ENCODE measurements at places on chromosomes 3 and 15.

DNA sequence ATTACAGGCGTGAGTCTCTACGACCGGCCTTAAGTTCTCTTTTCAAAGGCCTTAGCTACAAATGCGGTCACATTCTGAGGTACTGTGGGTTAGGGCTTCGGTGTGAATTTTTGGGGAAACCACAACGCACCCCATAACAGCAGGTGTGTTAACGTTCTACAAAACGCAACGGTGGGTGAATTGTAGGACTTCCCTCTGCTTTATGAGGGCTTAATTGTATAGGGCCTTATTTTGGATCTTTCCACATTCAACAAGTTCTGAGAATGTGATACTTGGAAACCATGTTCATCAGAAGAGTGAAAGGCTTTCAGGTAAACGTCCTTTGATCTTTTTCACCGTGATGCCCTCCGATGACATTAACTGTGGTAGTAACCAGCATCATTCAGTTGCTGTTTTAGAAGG, 998.6 kb upstream of the CFAP20DC start:
- DNase-seq = no peak

GRCh38 chr15:51094606-51095569, at the start of gene TNFAIP8L3:
TSS of gene TNFAIP8L3 (minus strand) at chr15:51094906. CDS start at chr15:51094595, 311 bp downstream.
- no peak for DNase-seq

- DNase-seq = no peak
These were observed 43.6 kb upstream of the MGLL start for GRCh38 chr3:127865941-127866340.

DNA sequence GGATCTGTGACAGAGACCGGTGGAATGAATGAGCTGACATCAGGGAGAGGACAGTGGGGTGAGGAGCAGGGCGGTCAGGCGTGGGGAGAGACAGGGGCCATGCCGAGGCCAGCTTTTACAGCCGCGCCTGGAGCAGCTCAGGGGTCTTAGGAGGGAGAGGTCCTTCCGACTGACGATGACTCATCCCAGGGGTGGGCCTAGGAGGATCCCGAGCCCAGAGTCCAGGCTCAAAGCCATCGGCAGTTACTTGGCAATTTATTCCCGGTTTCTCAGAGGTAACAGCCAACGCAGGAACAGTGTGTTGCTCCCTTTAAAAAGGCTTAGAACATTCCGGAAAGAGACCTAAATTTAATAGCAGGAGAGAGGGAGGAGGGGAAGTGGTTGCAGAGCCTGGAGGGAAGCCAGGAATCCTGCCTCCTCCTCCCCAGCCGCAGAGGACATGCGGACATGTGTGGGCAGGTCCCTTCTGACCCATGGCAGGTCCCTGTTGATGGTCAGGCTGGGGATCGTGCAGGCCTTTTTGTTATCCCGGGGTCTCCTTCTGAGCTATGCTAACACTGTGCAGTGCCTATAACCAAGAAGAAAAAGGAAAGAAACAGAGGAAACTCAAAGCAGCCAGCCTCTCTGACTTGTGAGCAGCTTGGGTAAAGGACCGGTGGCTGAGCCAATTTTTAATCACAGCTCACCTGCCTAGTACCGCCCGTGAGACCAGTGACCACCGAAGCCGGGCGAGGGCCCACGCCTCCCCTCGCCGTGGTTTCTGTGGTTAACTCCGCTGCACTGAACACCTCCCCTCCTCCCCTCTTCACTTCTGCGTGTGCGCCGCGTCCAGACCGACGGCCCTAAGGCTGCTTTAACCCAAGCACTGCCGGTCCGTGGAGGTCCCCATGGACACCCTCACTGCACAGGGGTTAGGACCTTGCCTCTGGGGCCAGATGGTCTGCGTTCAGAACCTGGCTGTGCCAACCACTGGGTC, 392.4 kb upstream of the PROK2 start:
- DNase-seq = peak; percentile 32

DNA sequence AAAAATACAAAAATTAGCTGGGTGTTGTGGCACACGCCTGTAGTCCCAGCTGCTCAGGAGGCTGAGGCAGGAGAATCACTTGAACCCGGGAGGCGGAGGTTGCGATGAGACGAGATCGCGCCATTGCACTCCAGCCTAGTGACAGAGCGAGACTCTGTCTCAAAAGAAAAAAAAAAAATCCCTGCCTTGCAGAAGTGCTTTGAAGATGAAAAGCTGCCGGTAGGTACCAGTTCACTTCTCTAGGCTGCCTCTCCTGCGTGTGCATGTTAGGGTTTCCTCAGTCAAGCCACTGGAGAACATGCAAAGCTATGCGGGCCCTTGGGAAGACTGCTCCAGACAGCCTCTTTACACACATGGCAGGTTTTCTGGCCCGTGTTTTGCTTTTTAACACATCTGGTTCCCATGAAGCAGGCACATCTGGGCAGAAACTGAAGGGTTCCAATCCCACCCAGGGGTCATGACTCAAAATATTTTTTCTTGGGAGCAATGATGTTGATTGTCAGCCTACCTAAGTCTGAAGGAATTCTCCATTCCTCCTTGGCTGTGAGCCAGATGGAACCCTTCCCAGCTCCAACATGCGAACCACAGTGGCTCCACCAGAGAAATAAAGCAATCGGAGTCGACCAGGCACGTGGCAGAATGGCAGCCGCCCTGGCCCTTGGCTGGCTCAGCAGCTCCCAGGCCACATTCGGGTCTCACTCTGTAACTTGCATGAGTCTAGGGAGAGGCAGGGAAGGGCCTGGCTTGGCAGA, 29.6 kb downstream of the MGLL start:
- DNase-seq = no peak

DNA sequence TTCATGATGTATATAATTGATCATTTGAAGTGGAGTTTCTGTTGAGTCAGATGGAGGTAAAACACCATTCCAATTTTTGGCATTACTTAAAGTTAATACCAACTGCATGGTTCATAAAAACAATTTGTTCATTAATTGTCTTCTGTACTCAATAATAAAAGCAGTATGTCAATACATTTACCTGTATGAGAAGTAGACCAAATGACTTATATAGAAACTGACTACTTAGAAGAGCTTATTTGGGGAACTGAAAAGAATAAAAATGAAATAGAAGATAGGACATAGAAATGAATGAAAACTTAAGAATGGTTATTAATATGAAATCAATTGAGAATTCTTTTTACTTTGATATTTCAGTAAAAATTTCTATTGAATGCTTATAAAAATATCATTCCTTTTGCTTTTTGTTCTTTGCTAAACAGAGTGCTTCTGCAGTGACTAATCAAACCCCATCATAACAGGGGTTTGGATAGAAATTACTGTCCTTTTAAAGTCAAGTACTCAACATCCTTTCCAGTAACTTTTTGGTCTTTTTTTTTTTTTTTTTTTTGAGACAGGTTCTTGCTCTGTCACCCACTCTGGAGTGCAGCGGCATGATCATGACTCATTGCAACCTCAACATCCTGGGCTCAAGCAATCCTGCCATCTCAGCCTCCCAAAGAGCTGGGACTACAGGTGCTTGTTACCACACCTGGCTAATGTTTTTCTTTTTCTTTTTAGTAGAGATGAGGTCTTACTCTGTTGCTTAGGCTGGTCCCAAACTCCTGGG, 6.5 kb upstream of the CRYBG3 start:
- DNase-seq = no peak

DNA sequence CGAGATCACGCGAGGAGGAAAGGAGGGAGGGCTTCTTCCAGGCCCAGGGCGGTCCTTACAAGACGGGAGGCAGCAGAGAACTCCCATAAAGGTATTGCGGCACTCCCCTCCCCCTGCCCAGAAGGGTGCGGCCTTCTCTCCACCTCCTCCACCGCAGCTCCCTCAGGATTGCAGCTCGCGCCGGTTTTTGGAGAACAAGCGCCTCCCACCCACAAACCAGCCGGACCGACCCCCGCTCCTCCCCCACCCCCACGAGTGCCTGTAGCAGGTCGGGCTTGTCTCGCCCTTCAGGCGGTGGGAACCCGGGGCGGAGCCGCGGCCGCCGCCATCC, 1.1 kb upstream of the SETD5 start:
- DNase-seq = peak; percentile 91

DNA sequence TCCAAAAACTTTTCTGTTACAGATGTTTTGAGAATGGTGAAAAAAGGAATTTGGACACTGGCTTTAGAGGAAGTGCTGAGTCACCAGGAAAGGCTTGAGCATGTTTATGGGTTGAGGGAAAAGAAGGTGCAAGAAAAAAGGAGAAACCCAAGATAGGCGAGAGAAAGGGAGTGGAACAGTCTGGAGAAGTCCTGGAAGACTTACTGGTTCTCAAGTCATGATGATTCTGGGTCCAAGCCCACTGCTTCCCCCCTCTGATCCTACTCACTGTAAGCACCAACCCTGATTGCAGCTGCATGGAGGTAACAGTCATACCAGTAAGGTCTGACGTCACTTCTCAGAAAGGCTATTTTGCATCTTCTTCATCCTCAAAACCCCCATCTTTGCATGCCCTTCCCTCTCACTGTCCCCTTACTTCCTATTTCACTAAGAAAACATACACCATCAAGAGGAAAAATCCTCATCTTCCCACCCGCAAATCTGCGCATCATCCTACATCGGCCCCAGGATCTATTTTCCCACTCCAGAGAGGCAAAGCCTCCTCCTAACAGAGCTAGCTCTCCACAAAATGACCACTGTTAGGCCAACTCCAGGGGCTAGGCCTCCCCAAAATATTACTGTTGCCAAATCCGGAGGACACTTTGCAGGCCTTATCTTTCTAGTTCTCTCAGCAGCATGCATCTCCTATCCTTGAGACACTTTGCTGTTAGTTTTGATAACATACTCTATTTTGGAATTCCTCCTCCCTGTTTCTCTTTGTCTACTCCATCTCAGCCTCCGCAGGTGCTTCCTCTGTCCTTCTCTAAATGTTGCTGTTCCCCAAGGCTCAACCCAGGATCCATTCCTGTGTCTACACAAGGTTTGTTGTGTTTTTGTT, 3.2 kb upstream of the ATP13A3 start:
- peak; percentile 35 for DNase-seq

DNA sequence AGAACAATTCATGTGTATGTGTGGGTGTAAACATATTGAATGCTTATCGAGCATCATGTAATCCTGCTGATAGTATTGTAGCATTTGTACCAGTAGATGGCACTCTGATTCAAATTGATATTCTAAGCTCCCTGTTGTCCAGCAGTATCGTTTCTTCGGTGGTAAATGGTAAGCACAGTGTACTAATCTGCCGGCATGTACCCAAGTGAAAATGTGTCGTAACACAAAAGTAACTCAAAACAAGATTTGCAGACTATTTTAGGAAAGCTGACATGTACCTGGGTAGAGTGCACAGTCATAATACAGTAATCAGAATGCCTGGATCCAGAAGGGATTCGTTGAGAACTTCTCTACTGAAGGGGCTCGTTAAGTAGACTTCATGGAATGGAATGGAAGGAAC, 31.7 kb upstream of the MNS1 start:
- DNase-seq = peak; percentile 64

DNA sequence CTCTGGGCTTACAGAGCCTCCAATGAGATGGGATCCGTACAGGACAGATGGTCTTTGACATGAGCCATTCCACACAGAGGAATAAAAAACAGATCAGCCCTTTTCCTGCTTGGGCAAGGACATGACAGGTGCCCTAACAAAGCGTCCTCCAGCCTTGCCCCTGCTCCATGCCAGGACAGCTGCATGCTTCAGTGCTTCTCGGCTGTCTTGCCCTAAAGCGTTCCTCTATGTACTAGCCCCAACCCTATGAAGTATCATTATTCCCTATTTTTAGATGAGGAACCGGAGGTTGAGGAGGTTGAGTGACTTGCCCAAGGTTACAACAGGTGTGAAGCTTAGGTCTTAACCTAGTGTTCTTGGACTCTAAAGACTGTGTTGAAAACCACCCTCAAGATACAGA, 10.5 kb downstream of the POMGNT2 start:
- no peak for DNase-seq

DNA sequence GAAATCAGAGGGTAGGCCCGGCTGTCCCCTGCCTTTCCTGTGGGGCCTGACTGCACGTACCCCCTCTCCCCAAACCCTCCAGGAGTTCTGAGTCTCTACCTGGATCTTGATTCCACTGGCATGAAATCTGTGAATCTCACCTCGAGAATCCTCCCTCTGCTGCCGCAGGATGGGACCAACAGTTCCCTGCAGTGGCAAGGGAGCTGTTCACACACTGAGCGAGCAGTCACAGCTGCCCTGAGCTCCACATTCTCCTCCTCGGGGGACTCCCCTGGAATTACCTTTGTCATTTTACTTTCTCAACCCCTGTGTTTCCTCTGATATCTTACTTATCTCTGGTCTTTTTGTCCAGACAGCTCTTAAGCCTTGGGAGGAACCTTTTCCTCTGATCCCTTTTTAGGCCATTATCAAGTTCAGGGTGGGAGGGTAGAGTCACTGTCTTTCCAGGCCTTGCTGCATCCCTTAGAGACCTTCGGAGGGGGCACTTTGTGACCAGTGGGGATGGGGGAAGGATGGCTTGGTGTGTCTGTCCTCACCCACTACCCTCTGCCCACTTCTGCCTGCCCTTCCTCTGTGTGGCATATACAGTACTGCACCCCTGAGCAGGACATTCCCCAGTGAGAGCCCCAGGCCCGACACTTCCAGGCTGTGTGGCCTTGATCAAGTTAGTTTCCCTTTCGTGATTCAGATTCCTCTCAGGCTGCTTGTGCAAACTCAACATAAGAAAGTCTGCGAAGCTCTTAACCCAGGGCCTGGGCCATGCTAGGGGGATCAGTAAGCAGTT, 42.0 kb downstream of the CACNA2D3 start:
- no peak for DNase-seq

DNA sequence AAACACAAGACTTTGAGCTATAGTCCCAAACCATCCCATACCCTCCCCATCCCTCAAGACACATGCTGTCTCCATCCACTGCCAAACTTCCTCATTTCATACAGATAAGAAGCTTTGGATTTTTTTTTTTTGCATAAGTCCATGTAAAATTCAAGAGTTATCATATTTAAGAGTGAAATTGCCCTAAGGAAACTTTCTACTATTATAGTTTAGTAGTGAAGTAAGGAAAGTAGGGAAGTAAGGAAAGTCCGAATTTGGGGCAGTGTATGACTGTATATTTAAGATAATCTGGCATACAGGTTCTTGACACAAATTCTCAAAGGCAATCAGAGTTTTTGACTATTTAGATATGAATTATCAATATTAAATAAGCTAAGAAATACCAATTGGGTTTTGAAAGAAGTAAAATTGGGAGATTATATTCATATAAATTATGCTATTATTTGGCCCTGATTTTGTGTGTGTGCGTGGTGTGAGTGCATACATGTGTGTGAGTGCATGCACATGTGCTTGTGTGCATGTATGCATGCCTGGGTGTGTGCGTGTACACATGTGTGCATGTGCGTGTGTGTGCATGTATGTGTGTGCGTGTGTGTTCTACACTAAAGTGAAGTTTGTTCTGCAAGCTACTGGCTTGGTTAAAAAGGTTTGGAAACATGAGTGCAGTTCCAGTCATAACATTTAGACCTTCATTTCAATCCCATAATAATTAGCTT, 83.6 kb upstream of the MBNL1 start:
- DNase-seq = peak; percentile 37

DNA sequence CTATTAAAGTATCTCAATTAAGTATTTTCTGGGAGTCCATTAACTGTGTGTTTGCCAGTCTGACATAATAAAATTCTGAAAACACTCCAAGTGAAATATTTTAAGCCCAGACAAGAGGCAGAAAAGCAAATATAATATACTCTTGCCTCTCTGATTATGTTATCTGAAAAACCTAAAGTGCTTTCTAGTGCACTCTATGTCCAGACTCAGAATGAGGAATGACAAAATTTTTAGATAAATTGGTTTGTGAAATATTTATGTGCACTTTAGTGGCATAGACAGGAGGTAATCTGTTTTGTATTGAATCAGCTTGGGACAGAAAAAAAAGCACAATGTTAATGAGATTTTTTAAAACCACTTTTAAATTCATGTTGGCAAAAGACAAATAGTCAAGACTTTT, 508.2 kb upstream of the SUCLG2 start:
- no peak for DNase-seq

GRCh38 chr3:127050733-127051132, 67.8 kb downstream of the PLXNA1 start:
- no peak for DNase-seq
